Fibroblast of the conjunctiva (primary cell): ENCODE measurements at places on chromosomes 7 and 10.
A peak's percentile ranks its signal among the peaks of the same experiment; 100 is the strongest.

DNA sequence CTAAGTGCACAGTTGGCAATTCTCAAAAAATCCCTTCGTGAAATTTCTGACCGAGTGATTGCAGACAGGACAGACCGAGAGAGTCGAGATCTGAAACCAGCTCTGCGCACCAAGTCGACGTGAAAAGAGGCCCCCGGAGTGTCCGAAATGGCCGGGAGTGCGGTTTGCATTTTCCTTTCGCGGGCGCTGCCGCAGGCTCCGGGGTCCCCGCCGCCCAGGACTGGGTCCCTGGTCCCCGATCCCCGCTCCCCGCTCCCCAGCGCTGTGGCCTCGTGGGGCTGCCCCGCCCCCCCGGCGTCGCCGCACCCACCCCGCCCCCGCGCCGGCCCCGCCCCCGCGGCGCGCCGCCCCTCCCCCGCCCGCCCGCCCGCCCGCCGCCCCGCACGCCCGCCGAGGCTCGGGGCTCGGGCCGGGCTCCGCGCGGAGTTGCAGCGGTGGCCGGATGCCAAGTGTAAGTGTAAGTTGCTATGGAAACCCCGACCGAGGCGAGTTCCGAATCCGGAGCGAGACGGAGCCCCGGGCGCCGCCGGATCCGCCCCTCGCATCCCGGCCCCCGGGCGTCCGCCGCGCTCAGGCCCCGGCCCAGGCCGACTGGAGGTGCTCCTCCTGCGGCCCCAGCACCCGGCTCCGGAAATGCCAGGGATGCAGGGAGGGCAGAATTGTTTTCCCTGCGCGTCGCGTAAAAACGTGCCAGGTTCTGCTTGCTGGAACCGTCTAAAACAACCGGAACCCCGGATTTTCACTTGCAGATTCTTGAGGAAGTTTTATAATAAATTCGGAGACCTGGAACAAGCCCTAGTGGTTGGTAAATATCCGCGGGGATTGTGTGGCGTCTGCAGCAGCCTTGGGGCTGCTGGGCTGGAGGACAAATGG lies 4.6 kb downstream of the BMI1 start:
- DNase-seq, result peak; percentile 37

DNA sequence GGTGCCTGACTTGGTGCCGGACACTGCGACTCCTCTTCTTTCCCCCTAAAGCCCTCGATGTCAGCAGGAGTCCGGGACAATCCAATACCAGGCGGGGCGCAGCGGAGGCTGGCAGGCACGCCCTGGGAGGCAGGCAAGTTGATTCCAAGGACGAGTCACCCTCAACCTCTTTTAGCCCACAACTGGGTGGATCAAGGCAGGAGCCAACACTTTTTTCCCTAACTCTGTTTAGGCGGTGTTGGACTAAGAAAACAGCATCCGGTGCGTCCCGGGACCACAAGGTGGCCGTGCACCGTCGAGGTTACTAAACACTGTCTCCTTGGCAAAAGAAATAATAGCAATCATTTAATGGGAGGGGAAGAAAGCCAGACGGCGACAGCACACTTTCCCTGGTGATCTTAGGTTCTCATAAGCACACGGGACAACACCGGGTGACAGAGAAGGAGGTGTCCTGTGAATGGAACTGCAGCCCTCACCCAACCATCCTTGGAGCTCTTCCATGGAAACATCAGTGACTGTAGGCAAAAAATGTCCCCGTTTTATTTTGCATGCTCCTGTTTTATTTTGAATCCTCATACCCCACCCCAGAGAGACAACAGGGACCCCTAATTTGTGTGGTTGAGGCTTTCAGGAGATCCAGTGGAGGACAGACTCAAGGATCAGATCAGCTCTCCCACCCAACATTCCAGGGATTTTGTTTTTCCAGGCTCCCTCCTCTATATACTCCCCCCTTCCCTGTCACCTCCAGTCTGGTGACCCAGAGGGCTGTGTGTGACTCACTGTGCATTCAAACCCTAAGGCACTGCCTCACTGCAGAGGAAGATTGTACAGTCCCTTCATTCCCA lies 1.3 kb upstream of the CALCR start:
- DNase-seq, result no peak

DNA sequence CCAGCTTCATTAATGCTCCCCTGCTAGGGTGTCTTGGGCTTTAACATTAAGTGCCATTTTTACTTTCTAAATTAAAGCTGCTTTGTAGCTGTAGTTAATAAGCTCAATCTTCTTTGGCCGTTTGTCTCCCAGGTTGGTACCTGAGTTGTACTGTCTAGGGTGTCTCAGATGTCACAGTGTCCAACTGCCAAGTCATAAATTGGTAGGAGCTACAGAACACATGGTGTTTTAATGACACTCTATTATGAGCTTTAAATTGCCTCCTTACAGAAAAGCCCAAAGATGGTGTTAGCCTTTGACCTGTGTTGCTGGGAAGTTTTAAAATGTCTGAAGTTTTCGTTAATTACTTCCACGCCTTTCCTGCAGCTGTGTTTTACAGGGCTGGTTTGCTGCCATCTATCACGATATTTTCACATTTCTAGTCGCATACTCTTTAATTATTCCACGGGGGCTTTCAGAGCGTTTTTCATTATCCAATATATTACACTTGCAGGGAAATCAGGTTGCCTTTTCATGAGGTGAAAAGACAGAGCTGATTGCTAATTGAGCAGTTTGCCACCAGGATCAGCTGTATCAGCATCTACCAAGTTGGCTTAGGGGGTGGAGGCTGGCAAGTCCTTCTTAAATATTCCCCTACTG lies 247.8 kb upstream of the PLPP4 start:
- no peak for DNase-seq

DNA sequence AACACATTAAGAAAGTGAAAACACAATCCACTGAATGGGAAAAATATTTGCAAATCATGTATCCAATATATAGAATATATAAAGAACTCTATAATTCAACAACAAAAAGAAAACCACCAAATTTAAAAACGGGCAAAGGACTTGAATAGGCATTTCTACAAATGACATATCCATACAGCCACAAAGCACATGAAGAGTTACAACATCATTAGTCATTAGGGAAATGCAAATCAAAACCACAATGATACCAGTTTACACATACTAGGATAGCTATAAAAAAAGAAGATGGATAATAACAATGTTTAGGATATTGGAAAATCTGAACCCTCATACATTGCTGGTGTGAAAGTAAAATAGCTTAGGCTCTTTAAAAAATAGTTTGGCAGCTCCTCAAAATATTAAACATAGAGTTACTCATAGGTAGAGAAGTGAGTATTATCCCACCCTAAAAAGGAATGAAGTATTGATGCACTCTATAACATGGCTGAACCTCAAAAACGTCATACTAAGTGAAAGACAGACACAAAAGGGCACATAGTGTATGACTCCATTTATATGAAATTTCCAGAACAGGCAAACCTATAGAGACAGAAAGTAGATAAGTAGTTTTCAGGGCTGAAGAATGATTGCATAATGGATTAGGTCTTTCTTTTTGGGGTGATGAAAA lies 4.5 kb downstream of the ZPBP start:
- no peak for DNase-seq

DNA sequence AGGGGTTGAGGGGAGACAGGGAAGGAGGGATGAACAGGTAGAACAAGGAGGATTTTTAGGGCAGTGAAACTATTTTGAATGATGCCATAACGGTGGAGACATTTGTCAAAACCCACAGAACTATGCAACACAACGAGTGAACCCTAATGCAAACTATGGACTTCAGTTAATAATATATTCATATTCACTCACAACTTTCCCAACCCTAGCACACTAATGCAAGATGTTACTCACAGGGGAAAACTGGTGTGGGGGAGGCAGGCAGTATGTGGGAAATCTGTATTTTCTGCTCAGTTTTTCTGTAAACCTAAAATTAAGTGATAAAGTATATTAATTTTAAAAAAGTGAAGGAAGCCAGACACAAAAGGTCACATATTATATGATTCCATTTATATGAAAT lies 17.3 kb downstream of the GNA12 start:
- no peak for DNase-seq

- no peak for DNase-seq
Observed at GRCh38 chr10:8767591-8767990, 713.1 kb downstream of the GATA3 start.

DNA sequence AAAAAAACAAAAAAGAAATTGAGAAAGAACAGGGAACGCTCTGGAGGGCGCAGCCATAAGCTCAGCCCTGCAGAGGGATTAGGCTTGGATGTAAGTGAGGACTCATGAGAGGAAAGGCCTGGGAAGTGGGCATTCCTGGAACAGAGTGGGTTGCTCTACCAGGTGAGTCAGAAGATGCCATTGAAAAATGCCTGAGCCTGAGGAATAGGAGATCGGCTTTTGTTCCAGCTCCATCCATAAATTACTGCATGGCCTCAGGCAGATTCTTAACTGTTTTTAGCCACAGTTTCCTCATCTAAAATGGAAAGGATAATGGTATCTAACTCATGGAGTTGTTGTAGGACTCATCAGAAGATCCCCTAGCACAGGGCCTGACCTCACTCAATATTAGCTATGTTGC lies 1.1 kb upstream of the RGR start:
- no peak for DNase-seq

- DNase-seq, result no peak
Observed at GRCh38 chr10:5737352-5737751, 52.7 kb downstream of the TASOR2 start.

GRCh38 chr7:77252506-77252905 lies 52.9 kb upstream of the FGL2 start:
- DNase-seq, result no peak

DNA sequence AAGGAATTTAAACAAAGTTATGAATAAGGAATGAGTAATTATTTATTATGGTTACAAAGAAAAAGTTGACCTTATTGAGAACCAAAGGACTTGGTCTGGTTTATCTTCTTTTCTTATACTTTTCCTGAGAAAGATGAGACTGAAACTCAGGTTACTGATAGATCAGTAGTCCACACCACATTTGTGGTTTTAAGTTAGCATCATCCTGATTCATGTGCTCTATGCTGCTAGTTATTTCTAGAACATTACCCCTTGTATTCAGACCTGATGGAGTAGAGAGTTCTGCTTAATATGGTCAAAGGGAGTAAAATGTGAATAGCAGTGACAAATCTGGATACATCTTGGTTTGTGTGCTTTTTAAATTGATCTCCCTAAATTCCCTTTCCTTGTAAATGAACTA lies 63.8 kb downstream of the FOXP2 start:
- DNase-seq, result no peak

- DNase-seq, result no peak
Observed at GRCh38 chr7:52071744-52072143, 755.1 kb upstream of the COBL start.

- no peak for DNase-seq
Observed at GRCh38 chr10:25831080-25831479, 102.9 kb upstream of the MYO3A start.

- no peak for DNase-seq
Observed at GRCh38 chr7:13988065-13988464, 1.4 kb downstream of the ETV1 start.

GRCh38 chr10:68561865-68562649 lies 1.9 kb downstream of the TET1 start:
- DNase-seq, result no peak

DNA sequence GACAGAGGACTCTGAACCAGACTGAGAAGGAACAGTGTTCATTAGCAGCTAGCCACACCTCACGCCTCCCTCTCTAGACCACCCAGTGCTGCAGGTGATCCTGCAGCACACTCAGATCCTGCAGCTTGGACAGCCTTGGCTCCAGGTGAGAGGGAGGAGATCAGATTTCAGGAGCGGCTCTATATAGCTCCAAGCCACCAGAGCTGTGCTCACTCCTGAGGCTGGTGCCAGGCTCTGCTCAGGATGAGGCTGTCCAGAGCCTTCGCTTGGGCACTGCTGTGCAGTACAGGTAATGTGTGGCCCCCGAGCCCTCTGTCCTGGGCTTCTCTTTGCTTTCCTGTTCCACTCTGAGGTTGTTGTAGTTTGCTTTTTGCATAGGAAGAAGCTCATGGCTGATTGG lies 42.4 kb downstream of the C10orf120 start:
- no peak for DNase-seq

DNA sequence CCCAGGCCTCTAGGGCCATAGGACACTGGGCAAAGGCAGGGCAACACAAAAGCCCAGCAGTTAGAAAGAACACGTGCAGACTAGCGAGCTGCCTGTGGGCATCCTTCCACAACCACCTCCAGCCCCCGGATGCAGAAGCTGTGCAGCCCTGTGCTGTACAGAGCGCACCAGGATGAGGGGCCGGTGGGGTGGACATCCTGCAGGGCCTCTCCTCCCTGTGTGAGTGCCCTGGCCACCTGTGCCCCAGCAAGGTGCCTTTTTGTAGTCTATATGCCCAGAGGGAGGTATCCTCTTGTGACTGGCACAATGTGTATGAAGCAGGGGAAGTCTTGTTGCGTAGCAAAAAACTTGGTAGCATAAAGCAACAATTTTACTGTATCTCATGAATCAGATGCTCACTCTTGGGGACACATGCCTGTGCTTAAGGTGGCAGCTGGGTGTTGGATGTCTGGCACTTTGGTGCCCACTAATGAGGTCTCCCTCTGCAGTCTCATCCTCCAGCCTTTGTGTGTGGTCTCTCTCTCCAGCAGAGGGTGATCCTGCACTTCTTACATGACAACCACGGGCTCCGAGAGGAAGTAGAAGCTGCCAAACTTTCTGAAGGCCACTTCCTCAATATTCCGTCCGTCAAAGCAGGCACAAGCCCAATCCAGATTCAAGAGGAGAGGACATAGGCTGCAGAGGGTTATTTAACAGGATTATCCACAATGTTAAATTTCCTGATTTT lies 8.7 kb downstream of the NCAPG2 start:
- peak; percentile 55 for DNase-seq

DNA sequence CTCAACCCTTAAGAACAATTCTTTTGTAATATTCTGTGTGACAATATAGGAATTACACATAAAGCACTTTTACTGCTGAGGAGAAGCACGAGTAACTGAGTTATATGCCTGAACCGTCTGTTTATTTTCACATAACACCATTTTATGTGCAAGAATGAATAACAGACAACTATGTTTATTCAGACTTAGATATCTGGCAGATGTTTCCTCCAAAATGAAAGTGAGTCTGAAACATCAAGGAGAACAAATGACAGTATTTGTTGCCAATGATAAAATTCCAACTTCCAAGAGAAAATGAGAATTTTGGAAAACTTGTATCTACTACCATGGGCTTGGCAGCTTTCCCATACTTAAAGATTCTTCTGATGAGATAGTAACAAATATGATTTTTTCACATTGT lies 51.4 kb downstream of the DNMBP start:
- no peak for DNase-seq

GRCh38 chr7:114818501-114818900 lies 103.4 kb upstream of the MDFIC start:
- DNase-seq, result peak; percentile 32

DNA sequence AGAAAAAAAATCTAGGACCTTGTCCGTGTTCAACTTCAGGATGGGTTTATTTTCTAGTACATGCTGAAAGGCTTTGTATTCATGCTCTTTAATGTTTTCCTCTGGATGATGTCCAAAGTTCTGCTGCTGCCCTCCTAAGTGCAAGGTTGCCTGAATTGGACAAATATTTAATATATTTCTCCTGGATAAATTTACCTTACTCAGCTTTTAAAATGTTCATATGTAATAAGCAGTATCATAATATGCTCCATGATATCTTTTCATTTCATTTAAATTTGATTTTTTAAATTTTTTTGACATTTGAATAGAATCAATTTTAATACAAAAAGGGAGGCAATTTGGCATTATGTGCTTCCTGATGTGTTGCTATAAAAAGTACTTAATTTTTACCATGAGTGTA lies 95.9 kb upstream of the SLC25A13 start:
- no peak for DNase-seq
